ENCODE measurements at places on chromosomes 7 and 10.

DNA sequence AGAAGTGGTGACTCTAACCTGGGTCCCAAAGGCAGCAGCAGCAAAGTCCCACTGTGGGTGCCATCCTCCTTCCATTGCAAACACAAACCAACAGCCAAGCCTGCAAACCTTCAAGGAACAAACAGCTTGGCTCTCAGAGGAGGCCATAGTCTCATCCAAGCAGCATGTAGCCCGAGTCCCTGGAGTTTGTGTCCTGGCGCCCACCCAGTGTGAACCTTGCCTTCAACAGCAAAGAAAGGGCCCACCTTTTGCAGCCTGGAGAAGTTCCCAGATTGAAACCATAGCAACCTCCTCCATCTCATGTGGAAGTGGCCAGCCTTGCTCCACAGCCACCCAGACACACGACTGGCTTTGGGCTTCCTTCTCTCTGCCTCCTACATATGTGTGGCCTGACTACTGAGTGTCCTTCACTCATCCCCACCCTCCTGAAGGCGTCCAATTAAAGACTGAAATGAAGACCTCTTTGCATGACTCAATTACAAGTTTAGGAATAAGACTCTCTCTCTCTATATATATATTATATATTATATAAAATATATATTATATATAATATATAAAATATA lies 106.1 kb downstream of the C10orf90 start:
- no peak for DNase-seq

- no peak for DNase-seq
These were observed 119.2 kb downstream of the LRRC4 start for GRCh38 chr7:127911968-127912511.

DNA sequence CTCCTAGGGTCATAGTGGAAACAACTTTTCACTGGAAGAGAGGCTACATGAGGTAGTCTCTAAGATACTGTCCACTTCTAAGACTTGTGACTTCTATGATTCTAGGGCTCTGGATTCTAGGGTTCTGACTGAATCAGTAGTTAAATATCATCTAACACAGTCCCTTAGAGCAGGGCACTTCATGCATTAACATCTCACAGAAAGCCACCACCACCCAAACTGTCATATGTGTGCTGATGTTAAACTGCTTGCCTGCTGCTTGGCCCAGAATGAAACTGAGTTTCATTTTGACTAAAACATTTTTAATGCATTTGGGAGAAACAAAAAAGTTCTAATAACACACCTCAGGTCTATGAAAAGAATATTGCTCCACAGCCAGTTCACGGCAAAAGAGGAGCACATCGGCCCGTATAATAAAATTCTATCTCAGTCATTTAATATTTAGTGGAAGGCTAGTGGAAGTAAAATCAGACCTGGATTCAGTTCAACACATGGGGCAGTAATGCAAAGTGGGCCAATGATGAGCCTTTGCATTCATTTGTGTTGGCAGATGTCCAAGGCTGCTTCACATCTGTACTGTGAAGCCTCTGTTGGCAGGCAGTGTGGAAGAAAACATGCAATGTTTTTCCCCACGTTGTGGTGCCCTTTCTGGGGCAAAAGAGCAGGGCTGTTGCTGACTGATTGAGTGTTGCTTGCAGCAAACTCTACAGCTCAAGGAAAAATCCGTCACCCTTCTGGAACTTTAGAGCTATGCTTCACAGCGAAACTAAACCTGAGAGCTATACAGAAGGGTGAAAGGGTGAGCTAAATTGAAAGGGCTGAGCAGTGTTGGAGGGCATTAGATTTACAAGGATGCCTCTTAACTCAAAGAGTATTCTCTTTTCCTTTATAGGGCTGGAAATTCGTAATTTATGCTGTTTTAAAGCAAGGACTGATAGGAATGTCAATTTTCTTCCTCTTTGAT lies 33.5 kb upstream of the AUTS2 start:
- DNase-seq: no peak

GRCh38 chr10:131031346-131031745 lies 280.2 kb downstream of the TCERG1L start:
- no peak for DNase-seq

GRCh38 chr7:137146012-137146455 lies 197.5 kb downstream of the PTN start:
- DNase-seq: no peak

- DNase-seq: no peak
These were observed 67.8 kb downstream of the ZNRF2 start for GRCh38 chr7:30352169-30352568.

- DNase-seq: no peak
These were observed 63.9 kb downstream of the SND1 start for GRCh38 chr7:127715901-127716300.

DNA sequence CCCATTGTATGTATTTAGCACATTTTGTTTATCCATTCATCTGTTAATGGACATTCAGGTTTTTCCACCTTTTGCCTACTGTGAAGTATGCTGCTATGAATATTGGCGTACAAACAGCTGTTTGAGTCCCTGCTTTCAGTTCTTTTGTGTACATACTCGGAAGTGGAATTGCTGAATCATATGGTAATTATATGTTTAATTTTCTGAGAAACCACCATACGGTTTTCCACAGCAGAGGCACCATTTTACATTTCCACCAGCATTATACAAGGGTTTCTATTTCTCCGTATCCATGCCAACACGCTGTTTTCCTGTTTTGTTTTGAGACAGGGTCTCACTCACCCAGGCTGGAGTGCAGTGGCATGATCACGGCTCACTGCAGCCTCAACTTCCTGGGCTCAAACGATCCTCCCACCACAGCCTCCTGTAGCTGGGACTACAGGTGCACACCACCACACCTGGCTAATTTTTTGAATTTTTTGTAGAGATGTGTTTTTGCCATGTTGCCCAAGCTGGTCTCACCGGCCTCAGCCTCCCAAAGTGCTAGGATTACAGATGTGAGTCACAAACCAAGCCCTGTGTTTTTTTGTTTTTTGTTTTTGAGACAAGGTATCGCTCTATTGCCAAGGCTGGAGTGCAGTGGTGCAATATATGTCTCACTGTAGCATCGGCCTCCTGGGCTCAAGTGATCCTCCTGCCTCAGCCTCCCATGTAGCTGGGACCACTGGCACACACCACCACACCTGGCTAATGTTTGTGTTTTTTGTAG lies 22.1 kb upstream of the FBXW4 start:
- no peak for DNase-seq

GRCh38 chr10:132881186-132881920 lies 61.0 kb downstream of the CFAP46 start:
- no peak for DNase-seq

- DNase-seq: no peak
These were observed 127.8 kb upstream of the ADCY1 start for GRCh38 chr7:45446195-45446944.

GRCh38 chr7:69864822-69865221 lies 266.5 kb downstream of the AUTS2 start:
- no peak for DNase-seq

GRCh38 chr10:45368181-45368580 lies 5.8 kb upstream of the ALOX5 start:
- no peak for DNase-seq

- DNase-seq: no peak
These were observed 4.4 kb downstream of the DDIT4 start for GRCh38 chr10:72277996-72278667.

DNA sequence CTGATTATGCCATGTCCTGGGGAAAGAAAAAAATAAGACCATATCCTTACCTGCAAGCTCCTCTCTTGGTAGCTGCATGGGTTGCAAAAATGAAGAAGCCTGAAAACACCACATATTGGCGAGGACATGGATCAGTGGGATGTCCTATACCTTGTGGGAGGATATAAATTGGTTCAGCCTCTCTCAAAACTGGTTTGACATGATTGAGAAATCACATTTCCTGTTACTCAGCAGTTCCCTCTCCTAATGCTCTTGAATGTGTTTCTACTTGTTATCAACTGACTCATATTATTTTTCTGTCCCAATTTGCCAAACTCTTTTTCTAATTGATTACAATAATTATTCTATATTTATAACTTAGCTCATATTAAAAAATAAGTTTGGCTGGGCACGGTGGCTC lies 380.2 kb downstream of the EXOC4 start:
- no peak for DNase-seq

GRCh38 chr10:71558991-71559390 lies 160.6 kb downstream of the C10orf105 start:
- DNase-seq: no peak

DNA sequence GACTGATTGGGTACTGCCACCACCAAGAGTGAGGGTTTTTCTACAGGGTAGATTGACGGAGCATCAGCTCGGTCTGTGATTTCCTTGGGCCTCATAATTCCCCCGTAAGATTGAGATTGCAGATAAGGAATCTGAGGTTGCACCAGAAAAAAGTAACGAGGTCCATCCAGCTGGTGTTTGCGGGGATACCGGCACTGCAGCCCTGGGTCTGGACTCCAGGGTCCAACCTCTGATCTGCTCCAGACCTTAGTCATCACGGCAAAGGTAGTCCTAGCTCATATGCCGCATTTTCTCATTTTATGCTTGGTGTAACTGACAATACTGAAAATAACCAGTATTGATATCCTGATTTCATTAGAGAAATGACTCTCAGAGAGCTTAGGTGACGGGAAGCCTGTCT lies 3.9 kb downstream of the CARD11 start:
- DNase-seq: no peak

GRCh38 chr10:129743738-129744133 lies 220.3 kb downstream of the EBF3 start:
- no peak for DNase-seq

DNA sequence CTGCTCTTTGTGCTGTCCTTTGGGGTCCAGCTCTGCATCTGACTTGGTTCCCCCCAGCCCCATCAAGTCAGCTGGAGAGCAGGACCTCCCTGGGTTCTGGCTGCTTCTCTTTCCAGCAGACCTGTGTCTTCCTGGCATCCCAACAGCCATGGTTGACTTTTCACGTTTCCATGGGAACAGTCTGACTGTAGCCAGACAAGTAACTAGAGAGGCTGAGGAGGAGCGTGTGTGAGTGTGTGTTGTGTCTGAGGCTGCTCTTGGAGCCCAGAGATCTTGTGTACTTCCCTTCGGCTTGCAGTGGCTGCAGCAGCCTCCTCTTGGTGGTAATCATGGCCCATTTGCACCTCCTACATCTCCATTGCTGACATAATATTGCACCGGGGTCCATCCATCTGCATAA lies 332.0 kb downstream of the RPS24 start:
- DNase-seq: no peak

GRCh38 chr10:106661133-106661766 lies 503.3 kb downstream of the SORCS1 start:
- DNase-seq: no peak

GRCh38 chr10:111429288-111430028 lies 352.6 kb downstream of the ADRA2A start:
- DNase-seq: no peak

DNA sequence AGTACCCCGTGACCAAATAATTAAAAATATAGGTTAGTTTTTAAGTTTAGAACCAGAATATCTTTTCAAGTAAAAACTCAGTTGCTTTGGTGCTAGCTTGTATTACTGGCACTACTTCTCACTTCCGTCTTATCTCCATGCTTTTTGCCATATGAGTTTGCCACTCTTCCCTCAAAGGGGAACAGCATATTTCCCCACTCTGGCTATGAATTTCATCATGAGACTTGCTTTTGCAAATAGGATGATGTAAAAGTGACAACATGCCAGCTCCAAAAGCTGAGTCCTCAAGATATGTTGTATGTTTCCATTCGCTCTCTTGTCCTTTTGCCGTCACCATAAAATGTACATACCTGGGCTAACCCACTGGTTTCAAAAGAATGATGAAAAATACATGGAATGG lies 178.1 kb upstream of the SEMA3A start:
- DNase-seq: no peak

DNA sequence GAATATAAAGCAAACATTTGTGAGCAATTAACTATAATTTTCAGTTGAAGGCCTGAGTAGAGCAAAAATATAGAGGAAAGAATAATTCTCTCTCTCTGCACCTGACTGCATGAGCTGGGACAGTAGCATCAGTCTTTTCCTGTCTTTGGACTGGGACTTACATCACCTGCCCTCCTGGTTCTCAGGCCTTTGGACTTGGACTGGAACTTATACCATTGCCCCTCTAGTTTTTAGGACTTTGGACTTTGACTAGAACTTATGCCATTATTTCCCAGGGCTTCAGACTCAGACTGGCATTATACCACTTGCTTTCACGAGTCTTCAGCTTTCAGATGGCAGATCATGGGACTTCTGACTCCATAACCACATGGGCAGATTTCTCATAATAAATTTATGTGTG lies 81.0 kb upstream of the SLC25A13 start:
- DNase-seq: no peak

DNA sequence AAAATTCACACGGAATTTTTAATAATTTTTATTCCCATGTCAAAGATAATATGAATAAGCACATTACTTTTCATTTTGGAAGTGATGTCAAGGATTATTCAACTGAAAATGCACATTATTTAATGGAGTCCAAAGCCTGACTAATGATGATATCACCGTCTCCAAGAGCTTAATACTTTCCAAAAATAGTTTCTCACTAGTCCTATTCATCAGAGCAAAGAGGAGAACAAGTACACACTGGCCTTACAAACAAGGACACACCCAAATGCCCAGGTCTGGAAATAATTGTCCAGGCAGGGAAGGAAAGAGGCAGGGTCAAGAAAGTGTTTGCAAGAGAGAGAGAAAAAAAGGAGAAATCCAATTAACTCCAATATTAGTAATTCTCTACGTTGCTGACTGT lies 216.8 kb upstream of the CCDC6 start:
- no peak for DNase-seq

DNA sequence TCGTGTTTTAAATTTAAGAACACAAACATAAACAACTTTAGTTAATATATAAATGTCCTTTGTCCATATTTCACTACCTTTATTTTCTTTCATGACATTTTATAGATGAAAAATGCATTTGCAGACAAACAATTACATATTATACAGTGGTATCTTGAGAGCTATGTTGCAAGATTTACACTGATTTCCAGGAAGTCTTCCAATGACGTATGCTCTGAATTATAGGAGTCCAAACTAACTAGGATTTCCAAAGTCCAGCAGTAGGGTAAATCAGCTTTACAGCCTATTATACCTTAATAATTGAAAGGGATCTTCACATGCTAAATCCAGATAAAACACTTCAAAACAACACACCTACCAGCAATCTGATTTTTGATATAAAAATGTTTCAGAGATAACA lies 69.4 kb downstream of the HYCC1 start:
- no peak for DNase-seq

DNA sequence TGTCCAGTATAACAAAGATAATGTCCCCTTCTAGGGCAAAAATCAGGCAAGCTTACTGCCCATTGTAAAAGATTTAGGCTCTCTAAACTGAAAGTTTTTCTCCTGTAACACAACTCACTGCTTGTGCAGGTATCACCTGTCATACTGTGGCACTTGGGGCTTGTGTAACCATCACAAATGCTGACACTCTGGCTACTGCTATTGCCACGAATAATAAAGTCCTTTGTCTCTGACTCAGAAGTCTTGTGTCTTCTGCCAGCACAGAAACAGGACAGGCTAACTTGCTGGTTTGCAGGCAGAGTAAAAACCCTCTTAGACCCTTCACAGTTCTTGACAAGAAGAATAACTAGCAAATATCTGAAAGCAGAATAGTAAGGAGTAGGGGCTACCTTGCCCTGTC lies 273.9 kb downstream of the RPS24 start:
- no peak for DNase-seq

Measured in T-helper 17 cell (primary cell).